Kidney tubule cell (primary cell): ENCODE measurements at places on chromosomes 4 and X.

- DNase-seq = peak; percentile 58
Measured at GRCh38 chr4:57612279-57612678, 502.1 kb upstream of the IGFBP7 start.

DNA sequence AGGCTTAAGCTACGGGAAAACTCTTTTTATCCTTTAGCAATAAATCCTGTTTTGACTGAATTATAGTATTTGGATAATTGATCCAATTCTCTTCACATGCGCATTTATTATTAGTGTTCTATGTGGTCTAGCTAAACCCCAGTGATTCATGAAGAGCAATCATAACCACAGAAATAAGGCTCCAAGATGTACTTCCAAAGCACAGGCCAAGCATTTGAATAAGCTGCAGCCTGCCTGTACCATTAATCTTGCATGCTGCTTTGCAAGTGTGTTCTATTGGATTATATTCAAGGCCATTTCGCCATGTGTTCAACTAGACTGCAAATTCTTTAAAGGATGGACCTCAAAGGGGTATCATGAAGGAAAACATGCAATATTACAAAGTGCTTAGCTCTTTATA, 385.2 kb upstream of the FAT1 start:
- DNase-seq = no peak

- peak; percentile 9 for DNase-seq
Measured at GRCh38 chr4:156388826-156389225, 435.2 kb upstream of the CTSO start.

DNA sequence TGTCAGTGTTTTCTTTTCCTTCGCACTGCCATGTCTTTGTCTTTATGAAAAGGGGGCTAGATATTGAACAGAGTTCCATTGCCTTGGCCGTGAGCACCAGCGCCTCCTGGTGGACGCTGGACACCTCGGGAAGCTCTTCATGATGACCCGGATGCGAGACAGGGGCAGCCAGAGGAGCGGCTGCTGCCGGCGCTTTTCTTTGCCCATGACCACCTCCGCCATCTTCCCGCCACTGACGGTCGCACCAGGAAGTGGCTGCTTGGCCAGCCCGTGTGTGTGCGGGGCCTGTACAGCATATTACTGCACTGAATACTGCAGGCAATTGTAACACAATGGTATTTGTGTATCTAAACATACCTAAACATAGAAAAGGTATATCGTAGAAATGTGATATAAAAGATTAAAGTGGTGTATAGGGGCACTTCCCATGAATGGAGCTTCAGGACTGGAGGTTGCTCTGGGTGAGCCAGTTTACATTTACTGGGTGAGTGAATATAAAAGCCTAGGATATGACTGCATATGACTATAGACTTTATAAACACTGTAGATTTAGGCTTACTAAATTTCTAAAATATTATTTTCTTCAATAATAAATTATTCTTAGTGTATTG, 15.8 kb upstream of the GRIA2 start:
- peak; percentile 25 for DNase-seq

- no peak for DNase-seq
Measured at GRCh38 chrX:12497832-12498591, 293.2 kb upstream of the PRPS2 start.

DNA sequence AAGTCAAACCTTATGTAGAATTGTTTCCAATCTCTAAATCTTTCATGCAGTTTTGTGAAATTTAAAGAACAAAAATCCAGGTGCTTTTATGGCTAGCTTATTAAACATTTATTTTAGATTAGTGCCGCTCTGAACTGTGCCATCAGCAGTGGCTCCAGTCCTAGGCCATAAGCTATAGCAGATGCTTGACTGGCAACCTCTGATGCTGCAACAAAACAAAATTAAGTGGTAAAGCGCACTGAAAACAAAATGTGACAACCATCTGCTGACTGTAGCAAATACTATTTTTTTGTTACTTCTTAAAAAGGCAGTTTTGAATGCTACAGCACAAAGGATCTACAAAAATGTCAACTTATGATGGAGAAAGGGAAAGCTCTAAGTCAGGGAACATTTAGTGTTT, 237.4 kb downstream of the DCLK2 start:
- no peak for DNase-seq
